A673 (cell line): ENCODE measurements at places on chromosomes 11 and 22. TPM values are rescaled to one million over a fixed set of nuclear protein-coding genes. Genes with fewer than 3 reads are reported as not detected.

DNA sequence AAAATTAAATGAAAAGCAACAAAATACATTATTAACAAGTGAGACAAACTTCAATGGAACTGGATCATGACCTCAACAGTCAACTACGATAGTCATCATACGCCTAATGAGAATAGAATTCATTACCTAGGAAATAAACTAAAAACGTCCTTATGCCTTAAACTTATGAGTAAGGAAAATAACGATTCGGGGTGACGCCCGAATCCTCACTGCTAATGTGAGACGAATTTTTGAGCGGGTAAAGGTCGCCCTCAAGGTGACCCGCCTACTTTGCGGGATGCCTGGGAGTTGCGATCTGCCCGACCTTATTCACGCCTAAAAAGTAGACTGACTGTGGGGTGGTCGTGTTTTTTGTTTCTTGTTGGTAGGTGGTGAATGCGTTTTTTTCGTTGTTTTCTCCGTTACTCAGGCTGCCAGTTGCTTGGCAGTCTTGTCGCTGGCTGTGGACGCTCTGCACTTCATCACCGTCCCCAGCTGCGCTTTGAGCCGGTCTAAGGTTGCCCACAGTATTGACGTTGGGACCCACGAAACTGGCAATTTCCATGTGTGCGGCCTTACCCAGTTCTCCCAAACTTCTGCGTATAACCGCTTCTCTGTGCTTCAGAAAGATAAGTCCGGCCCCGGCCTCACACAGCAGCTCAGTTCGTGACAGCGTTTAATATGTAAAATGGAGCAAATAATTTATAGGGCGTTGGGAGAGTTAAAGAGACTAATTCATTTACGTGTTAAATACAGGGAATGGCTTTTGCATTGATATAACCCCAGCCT is 593 bp upstream of the POLDIP3 start:
- peaks cover 34% of the 10 kb centered on the region for H3K4me1 ChIP-seq
- H3K36me3 ChIP-seq, result peaks cover 22% of the 10 kb centered on the region
- no peaks in the 10 kb centered on the region for H3K27me3 ChIP-seq
- H3K4me3 ChIP-seq, result peak overlapping the region; percentile 77

GRCh38 chr11:35911616-35912165 is 32.2 kb upstream of the LDLRAD3 start:
- DNase-seq, result no peak
- H3K4me3 ChIP-seq, result no peak overlapping the region
- H3K27ac ChIP-seq, result no peak overlapping the region
- H3K36me3 ChIP-seq, result no peaks in the 10 kb centered on the region

Gene PAMR1
- total RNA-seq, result 0.39 and 0.62 TPM in 2 replicates

GRCh38 chr11:32143378-32143777 is 52.5 kb downstream of the RCN1 start:
- no peak for DNase-seq
- no peaks in the 10 kb centered on the region for H3K36me3 ChIP-seq
- peaks cover 48% of the 10 kb centered on the region for H3K27me3 ChIP-seq

Gene OSM
- not detected in 2 replicates for total RNA-seq

GRCh38 chr22:28034145-28034759 is 115.2 kb upstream of the PITPNB start:
- DNase-seq, result no peak
- H3K27ac ChIP-seq, result no peak overlapping the region
- no peak overlapping the region for H3K4me3 ChIP-seq
- H3K27me3 ChIP-seq, result no peaks in the 10 kb centered on the region
- peaks cover 6% of the 10 kb centered on the region for H3K36me3 ChIP-seq
- peaks cover 29% of the 10 kb centered on the region for H3K4me1 ChIP-seq

Gene CALCB
- 18.8 and 22.3 TPM in 2 replicates for total RNA-seq

- H3K36me3 ChIP-seq, result peaks cover 13% of the 10 kb centered on the region
- no peak for DNase-seq
- no peaks in the 10 kb centered on the region for H3K27me3 ChIP-seq
- no peak overlapping the region for H3K4me3 ChIP-seq
- no peak overlapping the region for H3K27ac ChIP-seq
Observed at GRCh38 chr11:47181271-47181670, 4.6 kb upstream of the ARFGAP2 start.

- H3K4me3 ChIP-seq, result peak within 1 kb of the TSS; percentile 56
- no peaks in the 10 kb centered on the region for H3K27me3 ChIP-seq
- no peaks in the 10 kb centered on the region for H3K36me3 ChIP-seq
- H3K4me1 ChIP-seq, result peaks cover 23% of the 10 kb centered on the region
- peak within 1 kb of the TSS; percentile 60 for H3K27ac ChIP-seq
- no peak for DNase-seq
Observed at GRCh38 chr11:111298413-111299100, at the start of gene POU2AF3. TSS of gene POU2AF3 (plus strand) at chr11:111298546. CDS start at chr11:111298582, 36 bp downstream.

Gene PRAME
- total RNA-seq, result 14.1 and 35.4 TPM in 2 replicates

Gene SLC22A8
- total RNA-seq, result not detected in 2 replicates

GRCh38 chr11:70109006-70109405 is 30.9 kb downstream of the ANO1 start:
- no peaks in the 10 kb centered on the region for H3K36me3 ChIP-seq
- DNase-seq, result peak; percentile 67
- H3K4me3 ChIP-seq, result no peak overlapping the region
- no peak overlapping the region for H3K27ac ChIP-seq
- H3K4me1 ChIP-seq, result peaks cover 27% of the 10 kb centered on the region

Gene MMP12
- 0.19 TPM in 1 of 2 replicates, not detected in the other for total RNA-seq

Gene CRYAB
- total RNA-seq, result 0.87 and 1.6 TPM in 2 replicates

Gene KCNE3
- 106 and 107 TPM in 2 replicates for total RNA-seq

- no peak overlapping the region for H3K4me3 ChIP-seq
- no peak overlapping the region for H3K27ac ChIP-seq
- H3K27me3 ChIP-seq, result peaks cover 3% of the 10 kb centered on the region
- no peaks in the 10 kb centered on the region for H3K4me1 ChIP-seq
- no peak for DNase-seq
- no peaks in the 10 kb centered on the region for H3K36me3 ChIP-seq
Observed at GRCh38 chr11:121394785-121395184, 57.3 kb upstream of the SORL1 start.

Gene IGF2
- 0.17 and 0.20 TPM in 2 replicates for total RNA-seq

- H3K27me3 ChIP-seq, result peaks cover 44% of the 10 kb centered on the region
- no peaks in the 10 kb centered on the region for H3K4me1 ChIP-seq
- no peaks in the 10 kb centered on the region for H3K36me3 ChIP-seq
- H3K27ac ChIP-seq, result no peak overlapping the region
Observed at GRCh38 chr22:29716814-29717545, 2.8 kb upstream of the CABP7 start.

DNA sequence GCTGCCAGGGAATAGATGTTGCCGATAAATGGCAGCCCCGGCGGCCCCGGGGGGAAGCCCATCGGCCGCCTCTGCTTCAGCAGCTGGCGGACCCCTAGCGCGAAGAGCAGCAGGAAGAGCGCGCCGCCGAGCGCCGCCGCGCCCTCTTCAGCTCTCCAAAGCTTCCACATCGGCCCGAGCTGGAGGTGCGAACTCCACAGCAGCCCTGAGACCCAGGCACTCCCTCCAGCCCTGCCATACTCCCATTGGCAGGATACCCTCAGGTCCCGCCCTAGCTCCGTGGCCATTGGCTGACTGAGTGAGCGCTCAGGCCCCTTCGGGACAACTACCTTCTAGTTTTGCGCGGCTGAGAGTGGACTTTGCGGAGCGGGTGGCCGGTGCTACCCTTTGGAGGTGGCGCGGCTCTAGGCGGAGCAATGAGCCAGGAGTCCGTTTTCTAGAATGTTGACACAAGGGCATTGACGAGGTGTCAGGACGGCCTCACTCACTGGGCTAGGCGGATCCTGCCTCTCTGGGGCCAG is at the start of gene CYP2R1:
TSS of gene CYP2R1 (minus strand) at position 196 of the 521 bp plus-strand sequence. CDS start at position 170, 26 bp downstream.
- peak; percentile 96 for DNase-seq
- H3K27me3 ChIP-seq, result no peaks in the 10 kb centered on the region
- no peaks in the 10 kb centered on the region for H3K36me3 ChIP-seq
- peak within 1 kb of the TSS; percentile 63 for H3K4me3 ChIP-seq

GRCh38 chr11:112300094-112300786 is 39.6 kb upstream of the PLET1 start:
- no peaks in the 10 kb centered on the region for H3K27me3 ChIP-seq
- no peak overlapping the region for H3K4me3 ChIP-seq
- peaks cover 78% of the 10 kb centered on the region for H3K4me1 ChIP-seq
- DNase-seq, result no peak

GRCh38 chr11:36354221-36355003 is 58.3 kb downstream of the PRR5L start:
- H3K36me3 ChIP-seq, result no peaks in the 10 kb centered on the region
- no peak for DNase-seq
- H3K27ac ChIP-seq, result no peak overlapping the region
- H3K4me1 ChIP-seq, result peaks cover 14% of the 10 kb centered on the region

GRCh38 chr11:81192516-81192915 is 1541.1 kb downstream of the FAM181B start:
- no peak overlapping the region for H3K27ac ChIP-seq
- H3K27me3 ChIP-seq, result no peaks in the 10 kb centered on the region

DNA sequence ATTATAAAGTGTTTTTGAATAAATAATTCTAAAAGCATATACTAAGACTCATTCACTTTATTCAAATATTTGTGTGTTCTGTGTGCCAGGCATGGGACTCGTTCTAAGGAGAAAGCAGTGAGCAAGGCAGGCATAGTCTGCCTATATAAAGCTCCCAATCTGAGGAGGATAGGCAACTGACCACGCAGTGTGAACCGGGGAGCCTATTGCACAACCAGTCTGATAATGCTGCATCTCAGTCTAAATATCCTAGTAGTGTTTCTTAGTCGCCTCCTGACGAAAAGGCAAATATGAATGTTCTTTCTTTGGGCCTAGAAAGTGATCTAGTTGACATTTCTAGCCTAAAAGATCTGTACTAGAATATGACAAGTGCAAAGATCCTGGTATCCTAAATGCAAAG is 98.3 kb downstream of the C11orf65 start:
- no peak overlapping the region for H3K27ac ChIP-seq
- H3K4me1 ChIP-seq, result no peaks in the 10 kb centered on the region
- peaks cover 7% of the 10 kb centered on the region for H3K36me3 ChIP-seq
- no peak for DNase-seq

Gene ART1
- total RNA-seq, result not detected in 2 replicates

DNA sequence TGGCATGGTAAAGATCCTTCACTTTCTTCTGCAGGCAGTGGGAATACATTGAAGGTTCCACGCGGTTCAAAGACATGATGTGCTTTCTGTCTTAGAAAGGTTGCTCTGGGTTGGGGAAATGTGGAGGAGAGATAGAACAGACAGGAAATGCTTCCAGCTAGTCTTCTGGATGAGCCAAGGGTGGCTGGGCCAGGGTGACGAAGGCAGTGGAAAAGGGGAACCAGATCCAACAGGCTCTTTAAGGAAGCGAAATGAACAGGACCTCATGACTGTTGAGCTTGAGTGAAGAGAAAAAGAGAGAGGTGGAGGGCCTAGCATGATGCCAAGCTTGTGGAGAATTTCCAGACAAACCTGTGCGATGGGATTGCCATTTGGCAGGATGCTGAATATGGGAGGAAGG is 56.4 kb upstream of the LMO1 start:
- H3K27ac ChIP-seq, result no peak overlapping the region
- no peak for DNase-seq
- H3K4me3 ChIP-seq, result no peak overlapping the region
- no peaks in the 10 kb centered on the region for H3K4me1 ChIP-seq
- peaks cover 77% of the 10 kb centered on the region for H3K27me3 ChIP-seq
